Stimulated activated CD8-positive, alpha-beta memory T cell treated with anti-CD3 and anti-CD28 coated beads, Interleukin-15, amount 100 ng/mL, for 24 hours (primary cell): ENCODE measurements at places on chromosomes 2 and 18.

GRCh38 chr18:9221040-9221439 lies 84.5 kb downstream of the ANKRD12 start:
- no peak for DNase-seq

- no peak for DNase-seq
These were observed at the start of gene SKOR2 for GRCh38 chr18:47251289-47252120. Gene SKOR2, minus strand, starts transcription at chr18:47251660. Its CDS starts 2,477 bp downstream, at chr18:47249183.

DNA sequence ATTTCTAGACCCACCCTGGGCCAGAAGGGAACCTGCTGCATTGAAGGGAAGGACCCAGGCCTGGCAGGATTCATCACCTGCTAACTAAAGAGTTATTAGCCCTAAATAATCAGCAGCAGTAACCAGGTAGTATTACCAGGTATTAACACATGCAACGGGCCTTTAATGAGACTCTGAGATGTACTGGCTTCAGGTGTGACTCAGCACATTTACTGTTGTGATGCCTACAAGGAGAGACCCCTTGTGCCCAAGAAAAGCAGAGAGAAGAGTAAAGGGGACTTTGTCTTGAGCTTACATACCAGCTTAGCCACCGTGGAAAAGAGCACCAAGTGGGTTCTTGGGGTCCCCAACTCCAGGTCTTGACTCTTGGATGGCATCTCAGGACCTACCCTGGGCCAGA lies 243.1 kb upstream of the SLC39A10 start:
- no peak for DNase-seq

DNA sequence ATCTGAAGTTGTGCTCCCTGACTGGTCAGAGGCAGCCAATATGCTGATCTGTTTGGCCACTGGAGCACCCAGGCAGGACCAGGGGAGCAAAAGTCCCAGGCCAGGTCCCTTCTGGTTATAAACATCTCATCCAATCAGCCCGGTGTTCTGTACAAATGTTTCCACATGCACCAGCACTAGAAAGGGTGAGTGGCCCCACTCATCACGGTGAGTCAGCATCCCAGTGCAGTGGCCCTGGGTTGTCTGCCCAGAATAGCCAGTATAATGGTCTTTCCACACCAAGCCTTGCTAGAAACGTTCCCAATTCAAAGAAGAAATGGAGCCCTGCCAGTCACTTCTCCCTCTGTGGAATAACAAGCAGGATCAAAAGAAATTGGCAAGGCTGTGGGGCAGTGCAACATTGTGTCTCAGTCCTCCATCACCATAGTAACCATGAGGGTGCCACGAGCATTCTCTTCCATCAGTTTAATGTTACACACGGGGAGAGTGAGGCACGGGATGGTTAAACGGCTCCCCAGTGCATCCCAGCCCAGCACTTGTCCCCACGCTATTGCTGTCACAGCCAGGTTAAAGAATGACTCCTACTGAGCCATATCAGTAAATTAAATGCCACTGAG lies 174.9 kb downstream of the SEPTIN10 start:
- no peak for DNase-seq

DNA sequence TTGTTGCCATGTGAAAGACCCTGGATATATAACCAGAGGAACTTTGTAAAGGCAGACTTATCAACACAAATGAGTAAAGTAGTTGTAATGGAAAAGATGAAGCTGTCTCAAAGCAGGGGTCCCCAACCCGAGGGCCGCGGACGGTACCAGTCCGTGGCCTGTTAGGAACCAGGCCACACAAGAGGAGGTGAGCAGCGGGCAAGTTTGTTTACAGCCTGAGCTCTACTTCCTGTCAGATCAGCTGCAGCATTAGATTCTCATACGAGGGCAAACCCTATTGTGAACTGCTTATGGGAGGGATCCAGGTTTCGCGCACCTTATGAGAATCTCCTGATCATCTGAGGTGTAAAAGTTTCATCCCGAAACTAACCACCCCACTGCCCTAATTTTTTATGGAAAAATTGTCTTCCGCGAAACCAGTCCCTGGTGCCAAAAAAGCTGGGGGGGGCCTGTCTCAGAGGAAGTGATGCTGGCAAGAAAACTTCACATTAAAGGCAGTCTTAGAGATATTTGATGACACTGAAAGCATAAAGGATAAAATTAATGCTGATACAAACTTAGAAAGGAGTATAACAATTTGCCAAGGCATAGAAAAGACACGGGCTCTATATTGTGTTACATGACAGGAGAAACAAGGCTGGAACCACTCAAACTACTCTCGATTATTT lies 57.5 kb upstream of the MSTN start:
- DNase-seq, result no peak

- DNase-seq, result no peak
These were observed 203.2 kb downstream of the SH3RF3 start for GRCh38 chr2:109331896-109332848.

DNA sequence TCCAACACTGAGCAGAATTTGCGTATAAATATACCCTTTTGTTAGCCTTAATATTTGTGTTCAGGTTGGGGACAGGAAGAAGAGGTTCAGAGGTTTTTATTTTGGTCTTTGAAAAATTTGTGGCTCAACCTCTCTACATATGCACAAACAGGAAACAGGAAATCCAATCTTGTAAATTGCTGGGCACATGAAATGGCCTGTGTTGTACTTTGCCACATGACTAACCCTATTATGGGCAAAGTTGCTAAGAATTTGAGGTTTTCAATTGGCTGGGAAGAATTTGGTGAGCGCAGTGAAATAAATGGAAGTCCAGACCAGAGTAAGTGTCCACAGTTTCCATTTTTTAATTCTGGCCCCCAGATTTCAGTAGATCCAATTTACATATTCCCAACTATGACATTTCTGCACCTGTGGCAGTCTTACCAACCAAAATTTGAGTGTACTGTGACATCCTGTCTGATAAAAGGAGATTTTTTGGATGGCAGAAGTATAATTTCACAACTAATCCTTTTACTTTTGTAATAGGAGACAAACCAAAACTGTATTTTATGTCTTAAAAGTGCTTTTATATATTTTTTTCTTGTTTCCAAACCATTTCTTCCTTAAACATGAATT lies 63.6 kb downstream of the COX7A2L start:
- DNase-seq, result no peak

- DNase-seq, result no peak
These were observed at the start of gene PSMA8 for GRCh38 chr18:26133652-26134051. Gene PSMA8, plus strand, starts transcription at chr18:26133869. Its CDS starts 97 bp downstream, at chr18:26133966.

DNA sequence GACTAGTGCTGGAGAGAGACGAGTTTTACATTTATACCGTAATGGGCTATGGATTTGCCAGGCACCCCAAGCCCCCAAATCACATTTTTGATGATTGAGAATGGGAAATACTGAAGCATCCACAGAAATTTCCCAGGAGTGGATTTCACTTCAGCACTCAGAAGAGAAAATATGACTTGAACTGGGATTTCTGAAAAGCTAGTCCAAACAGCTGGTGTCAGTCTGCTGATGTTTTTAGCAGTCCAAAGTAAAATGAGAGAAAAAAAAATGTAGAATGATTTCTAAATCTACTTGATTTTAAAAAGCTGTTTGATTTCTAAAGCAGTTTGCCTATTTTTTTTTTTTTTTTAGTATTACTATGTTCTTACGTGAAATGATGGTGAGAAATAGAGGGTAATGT lies 105.0 kb downstream of the PLEKHM3 start:
- DNase-seq, result no peak

DNA sequence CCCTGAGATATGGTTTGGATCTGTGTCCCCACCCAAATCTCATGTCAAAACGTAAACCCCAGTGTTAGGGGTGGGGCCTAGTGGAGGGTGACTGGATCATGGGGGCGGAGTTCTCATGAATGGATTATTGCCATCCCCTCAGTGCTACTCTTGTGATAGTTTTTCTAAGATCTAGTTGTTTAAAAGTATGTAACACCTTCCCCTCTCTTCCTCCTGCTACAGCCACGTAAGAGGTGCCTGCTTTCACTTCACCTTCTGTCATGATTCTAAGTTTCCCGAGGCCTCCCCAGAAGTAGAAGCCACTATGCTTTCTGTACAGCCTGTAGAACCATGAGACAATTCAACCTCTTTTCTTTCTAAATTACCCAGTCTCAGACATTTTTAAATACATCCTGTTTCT lies 16.9 kb downstream of the PUM2 start:
- no peak for DNase-seq

DNA sequence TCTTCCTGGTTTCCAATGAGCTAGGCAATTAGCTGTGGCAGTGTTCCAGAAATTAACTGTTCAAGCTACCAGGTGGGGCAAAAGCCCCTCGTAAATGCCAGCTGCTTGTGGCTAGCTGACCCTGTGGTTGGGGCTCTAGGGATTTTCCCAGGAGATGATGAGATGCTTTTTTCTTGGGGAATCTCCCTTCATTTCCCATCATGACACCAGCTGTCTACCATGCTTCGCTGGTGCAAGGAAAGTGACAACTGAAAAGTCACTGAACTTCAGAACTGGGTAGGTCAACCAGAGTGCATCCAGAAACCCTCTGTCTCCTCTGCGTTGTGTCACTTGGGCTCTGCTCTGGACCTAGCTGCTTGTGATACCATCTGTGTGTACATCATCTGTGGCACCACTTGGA lies 386.5 kb upstream of the DCC start:
- no peak for DNase-seq

- DNase-seq, result no peak
These were observed 249.4 kb upstream of the SLC14A2 start for GRCh38 chr18:45365835-45366234.

GRCh38 chr2:113167115-113167932 lies 6.4 kb upstream of the PSD4 start:
- no peak for DNase-seq
